ENCODE measurements at places on chromosomes 3 and 15.

GRCh38 chr3:70736009-70736408, 423.6 kb upstream of the MDFIC2 start:
- DNase-seq: no peak

DNA sequence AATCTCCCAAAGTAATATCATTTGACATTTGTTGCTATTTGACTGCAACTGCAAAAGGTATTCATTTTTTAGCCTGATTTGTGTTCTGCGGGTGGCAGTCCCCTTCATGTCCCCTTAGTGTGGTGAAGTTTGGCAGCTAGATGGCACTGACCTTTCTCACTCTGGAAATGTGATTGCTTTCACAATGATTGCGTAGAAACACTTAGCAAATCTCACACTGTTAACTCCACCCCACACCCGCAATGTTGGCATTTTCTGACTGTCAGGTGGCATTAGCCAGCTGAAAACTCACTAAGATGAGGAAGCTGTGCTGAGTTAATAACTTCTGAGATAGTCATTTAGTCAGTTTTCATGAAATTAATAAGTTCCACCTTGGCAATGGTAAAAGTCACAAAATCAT, 76.9 kb downstream of the TRIM69 start:
- DNase-seq: no peak

DNA sequence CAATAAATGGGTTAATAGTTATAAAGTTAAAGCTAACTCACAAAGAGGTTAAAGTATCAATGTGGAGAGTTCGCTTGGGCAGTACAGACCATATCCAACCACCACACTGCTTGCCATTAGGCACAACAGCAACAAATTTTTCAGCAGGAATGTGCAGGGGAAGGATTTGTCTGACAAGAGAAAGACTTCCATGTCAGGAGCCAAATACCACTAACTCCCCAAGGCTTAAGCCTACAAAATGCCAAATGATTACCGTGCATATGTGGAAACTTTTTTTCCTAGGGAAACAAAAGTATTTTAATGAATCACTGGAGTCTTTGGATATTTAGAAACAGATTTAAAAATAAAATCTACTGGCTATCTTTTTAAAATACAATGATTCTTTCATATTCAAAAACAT, 8.1 kb downstream of the VGLL3 start:
- no peak for DNase-seq

- DNase-seq: peak; percentile 37
Observed at GRCh38 chr15:64246364-64247189, 83.8 kb upstream of the PPIB start.

GRCh38 chr15:61527836-61528580, 298.9 kb upstream of the RORA start:
- peak; percentile 25 for DNase-seq

DNA sequence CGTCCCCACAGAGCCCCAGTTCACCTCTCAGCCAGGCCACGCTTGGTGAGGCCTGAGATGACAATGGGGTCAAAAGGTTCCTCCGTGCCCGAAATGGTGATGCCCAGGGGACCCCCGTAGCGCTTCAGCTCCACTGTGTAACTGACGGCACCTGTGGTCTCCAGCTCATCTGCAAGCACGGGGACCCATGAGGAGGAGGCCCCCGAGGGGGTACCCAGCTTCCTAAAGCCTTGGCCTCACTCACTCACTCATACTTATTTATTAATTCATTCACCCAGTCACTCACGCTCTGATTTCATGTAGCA, 30.4 kb downstream of the GRIP2 start:
- no peak for DNase-seq

- no peak for DNase-seq
Observed at GRCh38 chr3:141021261-141021660, 29.9 kb upstream of the SPSB4 start.

GRCh38 chr15:71844916-71845315, 34.6 kb downstream of the NR2E3 start:
- peak; percentile 55 for DNase-seq

- peak; percentile 67 for DNase-seq
Observed at GRCh38 chr3:112814266-112814665, 32.4 kb downstream of the CD200R1L start.

GRCh38 chr3:187914231-187914630, 169.0 kb upstream of the BCL6 start:
- no peak for DNase-seq

GRCh38 chr15:73176598-73176997, 124.3 kb downstream of the NEO1 start:
- DNase-seq: no peak

DNA sequence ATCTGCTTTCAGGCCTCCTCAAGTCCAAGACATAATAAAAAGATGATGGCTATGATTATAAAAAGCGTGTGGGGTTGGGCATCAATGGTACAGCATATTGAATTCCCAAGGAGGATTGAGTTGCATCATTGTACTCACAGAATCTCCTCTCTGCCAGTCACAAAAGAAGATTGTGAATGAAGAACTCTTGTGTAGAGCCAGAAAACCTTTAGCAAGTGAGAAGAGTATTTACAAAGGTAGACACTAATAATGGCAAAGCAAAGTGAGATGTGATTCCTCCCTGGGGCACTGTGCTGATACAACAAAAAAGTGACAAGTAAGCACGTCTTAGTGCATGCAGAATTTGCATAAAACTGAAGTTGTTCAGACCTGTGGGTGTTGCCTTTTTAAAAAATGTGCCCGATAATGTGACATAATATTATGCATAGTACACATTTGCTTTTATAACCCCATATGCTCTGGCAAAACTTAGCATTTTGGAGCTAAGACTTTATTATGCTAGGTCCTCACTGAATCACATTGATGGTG, 291.2 kb upstream of the TBC1D5 start:
- DNase-seq: no peak

DNA sequence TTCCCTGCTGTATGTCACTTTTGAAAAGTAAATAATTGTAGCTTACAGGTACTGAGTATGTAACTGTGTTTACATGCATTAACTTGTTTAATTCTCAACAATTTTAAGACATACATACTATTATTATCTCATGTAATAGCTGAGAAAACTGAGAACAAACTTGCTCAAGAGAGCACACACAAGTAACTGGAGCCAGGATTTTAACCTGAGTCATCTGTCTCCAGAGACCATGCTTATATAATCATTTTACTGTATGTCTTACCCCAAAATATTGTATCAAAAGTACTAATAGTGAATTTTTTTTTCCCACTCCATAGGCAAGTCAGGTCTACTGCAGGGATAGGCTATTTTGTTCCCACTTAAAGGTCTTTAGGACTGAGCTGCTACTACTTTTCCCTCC, 95.4 kb downstream of the FEZF2 start:
- no peak for DNase-seq

- no peak for DNase-seq
Observed at GRCh38 chr15:39367596-39367995, 213.3 kb upstream of the THBS1 start.

DNA sequence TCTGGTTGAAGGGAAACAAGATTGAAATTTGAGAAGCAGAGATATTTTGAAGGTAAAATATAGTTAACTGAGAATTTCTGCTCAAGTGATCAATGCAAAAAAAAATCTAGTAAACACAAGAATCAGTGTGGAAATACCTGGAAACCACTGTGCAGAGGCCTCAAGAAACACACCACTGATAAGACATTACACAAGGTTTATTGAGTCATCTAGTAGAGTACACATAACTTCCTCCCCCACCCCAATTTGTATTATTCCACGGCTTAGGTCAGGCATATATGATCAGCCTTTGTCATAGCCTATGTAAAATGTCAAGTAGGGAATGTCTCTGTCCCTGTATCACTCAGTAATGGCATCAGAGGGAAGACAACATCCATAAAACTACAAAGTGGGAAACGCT, 447.8 kb upstream of the BCHE start:
- DNase-seq: peak; percentile 13

DNA sequence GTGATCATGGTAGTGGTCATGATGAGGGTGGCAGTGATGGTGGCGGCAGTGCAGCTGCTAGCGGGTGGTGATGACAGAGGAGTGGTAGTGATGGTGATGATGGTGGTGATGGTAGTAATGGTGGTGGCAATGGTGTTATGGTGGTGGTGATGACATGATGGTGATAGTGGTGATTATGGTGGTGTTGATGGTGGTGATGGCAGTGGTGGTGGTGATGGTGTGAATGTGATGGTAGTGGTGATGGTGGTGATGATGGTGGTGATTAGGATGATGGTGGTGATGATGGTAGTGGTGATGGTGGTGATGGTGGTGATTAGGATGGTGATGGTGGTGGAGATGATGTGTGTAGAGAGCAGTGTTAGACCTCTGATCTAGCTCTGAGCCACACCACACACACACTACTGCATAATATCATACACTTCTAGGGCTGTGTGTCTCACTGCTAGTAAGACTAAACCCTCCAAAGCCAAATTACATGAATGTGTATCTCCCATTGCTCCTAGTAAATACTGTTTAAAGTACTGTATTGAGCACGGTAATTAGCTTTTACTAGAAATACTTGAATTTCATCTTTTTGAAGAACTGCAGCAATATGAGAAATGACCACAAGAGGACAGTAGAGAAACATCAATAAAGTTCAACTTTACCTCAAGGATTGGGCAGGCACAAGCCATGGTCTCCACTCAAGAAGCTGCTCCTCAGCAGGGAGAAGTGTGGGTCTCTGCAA, 28.8 kb downstream of the TMED3 start:
- DNase-seq: peak; percentile 69

DNA sequence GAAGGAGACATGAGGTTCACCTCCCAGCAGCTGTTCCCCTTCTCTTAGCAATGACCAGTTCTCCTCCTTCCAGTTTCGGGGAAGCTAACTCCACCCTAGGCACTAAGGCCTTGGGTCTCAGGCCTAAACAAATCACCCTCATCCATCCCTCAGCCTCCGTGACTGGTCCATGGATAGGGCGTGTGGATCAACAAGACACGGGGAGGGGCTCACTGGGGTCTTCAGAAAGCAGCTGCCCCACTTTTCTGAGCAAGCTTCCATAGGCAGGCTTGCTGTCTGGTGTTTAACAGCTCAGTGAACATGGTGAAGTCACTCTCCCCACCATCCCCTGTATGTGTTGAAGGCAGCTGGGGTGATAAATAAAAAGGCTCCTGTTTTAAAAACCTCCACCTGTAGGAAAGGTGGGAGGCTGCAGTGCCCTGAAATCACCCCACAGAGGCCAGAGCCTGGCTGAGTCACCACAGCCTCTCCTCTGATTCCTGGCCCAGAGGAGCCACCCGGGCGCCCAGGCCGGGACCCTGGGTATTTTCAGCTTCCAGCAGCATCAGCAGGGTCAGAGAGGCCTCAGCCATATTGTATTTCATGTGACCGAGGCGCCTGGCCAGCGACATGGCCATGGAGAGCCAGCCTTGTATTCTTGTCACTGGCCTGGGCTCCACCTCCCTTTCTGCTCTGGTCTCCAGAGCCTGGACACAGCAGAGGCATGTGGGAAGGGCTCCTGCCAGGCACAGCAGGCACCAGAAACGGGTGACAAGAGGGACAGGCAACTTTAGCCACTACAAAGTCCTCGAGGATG, 60.3 kb upstream of the HERC1 start:
- DNase-seq: no peak

DNA sequence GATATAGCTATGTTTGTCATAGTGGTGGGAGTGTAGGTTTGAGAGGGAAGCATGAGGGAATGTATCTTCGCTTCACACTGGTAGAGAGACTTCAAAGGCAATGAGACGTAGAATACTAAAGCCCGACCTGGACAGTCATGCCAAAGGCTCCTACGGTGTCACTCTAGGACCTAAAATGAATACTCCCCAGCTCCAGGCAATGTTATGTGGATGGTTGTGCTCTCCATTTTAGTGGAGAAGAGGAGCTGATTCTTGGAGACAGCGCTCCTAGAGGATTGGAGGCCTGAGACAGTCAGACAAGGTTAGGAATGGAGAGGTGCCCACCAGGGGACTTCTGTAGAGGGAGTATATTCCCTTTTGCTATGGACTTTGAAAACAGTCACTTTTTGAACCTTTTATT, 260.1 kb downstream of the MEX3B start:
- no peak for DNase-seq

- DNase-seq: no peak
Observed at GRCh38 chr3:5210926-5211325, 23.4 kb downstream of the EDEM1 start.

GRCh38 chr3:133853063-133853924, 42.4 kb downstream of the RAB6B start:
- DNase-seq: no peak

DNA sequence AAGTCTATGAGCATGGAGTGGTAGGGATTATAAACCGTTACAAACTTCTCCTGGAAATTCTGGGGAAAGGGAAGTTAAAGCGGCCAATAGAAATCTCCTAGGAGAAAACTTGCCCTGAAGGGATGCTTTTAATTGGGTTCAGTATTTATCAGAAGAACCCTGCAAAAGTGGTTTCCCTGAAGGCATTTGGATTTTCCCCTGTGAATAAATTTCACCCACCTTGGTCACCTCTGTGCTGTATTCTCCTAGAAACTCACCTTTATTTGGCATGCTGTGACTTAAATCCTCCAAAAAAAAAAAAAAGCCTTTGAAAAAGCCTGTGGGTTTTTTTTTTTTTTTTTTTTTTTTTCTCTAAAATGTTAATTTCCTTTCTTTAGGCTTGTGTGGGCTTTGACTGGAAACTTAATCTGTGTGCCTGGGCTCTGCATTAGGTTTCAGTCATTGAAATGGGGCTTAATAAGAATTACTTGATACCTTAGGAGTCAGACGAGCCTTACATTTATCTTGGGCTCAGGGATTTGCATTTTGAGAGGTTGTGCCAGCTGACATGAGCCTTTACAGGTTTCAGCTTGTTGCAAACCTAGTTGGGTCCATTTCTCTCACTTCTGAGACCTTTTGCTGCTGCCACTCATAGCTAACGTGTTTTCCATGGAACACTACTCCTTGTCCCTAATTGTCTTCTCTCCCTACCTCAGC, 22.0 kb downstream of the TGFBR2 start:
- no peak for DNase-seq

- DNase-seq: no peak
Observed at GRCh38 chr3:155416500-155417118, 123.1 kb upstream of the STRIT1 start.

DNA sequence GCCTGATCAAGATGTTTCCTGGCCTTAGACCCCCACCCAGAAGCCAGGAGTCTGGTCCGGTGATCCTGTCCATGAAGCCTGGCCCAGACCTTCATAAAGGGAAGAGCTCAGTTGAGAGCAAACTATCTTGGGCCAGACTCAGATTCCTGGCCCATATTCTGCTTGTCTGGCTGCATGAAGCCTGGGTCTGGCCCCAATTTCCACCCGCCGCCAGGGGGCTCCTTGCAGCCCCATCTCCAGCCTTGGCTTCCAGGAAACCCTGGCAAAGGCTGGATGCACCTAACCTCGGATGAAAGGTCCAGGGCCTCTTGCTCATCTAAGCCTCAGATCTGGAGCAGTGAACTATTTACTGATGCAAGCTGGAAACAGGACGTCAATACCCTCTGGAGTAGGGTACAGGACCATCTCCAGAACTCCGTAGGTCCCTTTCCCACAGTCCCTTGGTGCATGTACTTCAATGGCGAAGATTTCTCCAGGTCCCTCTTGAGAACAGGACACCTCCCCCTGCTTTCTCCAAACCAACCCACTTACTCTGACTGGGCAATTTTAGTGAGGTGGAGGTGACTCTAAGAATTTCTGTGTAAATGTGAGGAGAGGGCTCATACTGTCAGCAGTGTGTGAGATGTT, 5.6 kb downstream of the FOXL2 start:
- DNase-seq: no peak
